ENCODE measurements at places on chromosomes 1 and 21.

GRCh38 chr1:94022471-94023189, 98.3 kb downstream of the ABCA4 start:
- DNase-seq = no peak

DNA sequence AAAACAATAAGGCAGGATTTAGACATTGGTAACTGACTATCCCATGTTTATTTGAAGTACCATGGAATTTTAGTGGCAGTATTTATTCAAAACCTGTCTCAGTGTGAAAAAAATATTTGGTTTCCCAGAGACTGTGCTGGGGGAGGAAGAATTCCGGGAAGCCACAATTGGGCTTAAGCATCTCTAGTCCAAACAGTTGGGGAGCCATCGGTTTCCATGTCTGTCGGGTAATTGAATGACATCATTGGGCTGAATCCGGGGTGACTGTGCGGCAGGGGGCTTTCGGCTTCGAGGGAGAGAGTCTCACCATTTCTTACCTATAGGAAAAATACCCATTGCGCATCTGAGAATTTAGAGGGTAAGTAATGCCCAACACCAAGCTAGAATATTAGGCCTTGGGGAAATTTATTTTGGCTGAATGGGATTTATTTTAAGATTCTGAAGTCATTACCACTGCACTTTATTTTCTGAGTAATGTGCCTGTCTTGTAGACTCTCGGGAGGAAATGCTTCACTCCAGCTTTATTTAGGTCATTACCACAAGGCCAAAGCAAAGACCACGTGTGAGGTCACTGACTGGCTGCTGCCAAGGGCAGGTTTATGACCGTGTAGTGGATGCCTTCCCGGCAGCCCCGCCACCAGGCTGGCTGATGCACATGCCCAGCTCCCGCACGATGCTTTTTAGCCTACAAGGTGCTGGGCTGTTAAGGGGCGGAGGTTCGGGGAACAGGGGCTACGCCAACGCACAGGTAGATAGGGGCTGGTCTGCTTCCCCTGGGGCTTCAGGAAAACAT, 23.1 kb upstream of the UMODL1 start:
- DNase-seq = no peak

DNA sequence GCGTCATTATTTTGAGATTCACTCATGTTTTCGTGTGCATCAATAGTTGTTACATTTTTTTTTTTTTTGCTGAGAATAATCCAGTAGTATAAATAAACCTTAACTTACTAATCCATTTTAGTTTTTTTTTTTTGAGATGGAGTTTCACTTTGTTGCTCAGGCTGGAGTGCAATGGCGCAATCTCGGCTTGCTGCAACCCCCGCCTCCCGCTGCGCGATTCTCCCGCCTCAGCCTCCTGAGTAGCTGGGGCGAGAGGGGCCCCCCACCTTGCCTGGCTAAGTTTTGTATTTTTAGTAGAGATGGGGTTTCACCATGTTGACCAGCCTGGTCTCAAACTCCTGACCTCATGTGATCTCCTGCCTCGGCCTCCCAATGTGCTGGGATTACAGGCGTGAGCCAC, 66.0 kb downstream of the CTH start:
- no peak for DNase-seq

- DNase-seq = no peak
Observed at GRCh38 chr1:108107658-108108057, 92.5 kb downstream of the SLC25A24 start.

GRCh38 chr1:197127246-197127912, 19.1 kb downstream of the ASPM start:
- DNase-seq = no peak

GRCh38 chr1:43659212-43660166, 9.5 kb downstream of the KDM4A start:
- no peak for DNase-seq

- no peak for DNase-seq
Observed at GRCh38 chr1:100930494-100930893, 34.6 kb downstream of the SLC30A7 start.

- DNase-seq = no peak
Observed at GRCh38 chr21:29121759-29122158, 8.7 kb upstream of the MAP3K7CL start.

DNA sequence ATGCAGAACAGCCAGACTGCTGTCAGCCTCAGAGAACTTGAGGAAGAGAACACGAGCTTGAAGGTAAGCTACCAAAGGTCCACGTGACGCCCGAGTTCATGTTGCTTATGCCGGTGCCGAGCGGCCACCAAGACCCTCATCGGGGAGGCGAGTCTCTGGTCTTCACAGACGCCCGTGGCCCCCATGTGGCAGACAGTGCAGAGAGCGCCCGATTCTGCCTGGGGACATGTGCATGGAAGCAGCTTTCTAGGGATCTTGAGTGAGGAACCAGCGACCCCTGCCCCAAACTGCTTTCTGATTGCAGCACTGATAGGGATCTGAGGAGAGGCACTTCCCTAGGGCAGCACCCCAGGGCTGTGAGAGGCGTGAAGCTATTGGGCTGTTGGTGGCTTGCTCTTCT, 56.3 kb upstream of the DIP2A start:
- DNase-seq = no peak

DNA sequence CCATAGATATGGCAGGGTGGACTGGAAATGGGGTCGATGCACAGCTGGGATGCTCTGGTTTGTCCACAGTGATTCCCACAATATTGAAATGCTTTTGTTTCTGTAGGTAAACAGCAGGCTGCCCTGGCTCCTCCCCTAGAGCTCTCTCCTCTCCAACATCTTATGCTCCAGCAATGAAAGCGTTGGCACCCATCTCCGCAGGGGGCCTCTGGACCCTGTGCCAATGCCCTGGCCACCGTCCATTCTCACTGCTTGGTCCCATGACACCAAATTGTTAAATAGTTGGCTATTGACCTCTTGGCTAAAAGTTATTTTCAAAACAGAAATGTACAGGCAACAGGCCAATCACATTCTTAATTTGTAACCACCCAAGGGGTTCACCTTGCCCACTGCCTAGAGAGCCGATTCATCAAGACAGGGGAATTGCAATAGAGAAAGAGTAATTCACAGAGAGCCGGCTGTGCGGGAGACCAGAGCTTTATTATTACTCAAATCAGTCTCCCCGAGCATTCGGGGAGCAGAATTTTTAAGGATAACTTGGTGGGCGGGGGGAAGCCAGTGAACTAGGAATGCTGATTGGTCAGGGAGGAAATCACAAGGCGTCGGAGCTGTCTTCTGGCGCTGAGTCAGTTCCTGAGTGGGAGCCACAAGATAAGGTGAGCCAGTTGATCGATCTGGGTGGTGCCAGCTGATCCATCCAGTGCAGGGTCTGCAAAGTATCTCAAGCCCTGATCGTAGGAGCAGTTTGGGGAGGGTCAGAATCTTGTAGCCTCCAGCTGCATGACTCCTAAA, 76.9 kb upstream of the B3GALT5 start:
- no peak for DNase-seq

- DNase-seq = no peak
Observed at GRCh38 chr1:244329591-244330317, 122.0 kb downstream of the ADSS2 start.

DNA sequence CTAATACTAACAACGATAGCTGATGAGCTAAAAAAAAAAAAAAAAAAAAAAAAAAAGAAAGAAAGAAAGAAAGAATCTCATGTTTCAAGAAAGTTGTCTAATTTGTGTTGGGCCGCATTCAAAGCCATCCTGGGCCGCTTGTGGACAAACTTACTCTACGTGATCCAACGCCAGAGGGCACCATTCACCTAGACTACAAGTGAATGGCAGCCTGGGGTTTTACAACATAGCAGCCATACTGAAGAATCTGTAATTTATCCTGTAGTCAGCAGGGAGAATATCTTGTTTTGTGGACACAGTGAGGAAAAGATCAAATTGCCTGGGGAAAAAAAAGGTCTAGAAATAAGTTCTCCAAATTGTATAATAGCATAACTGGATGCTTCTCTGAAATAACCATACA, 47.0 kb downstream of the CYP2J2 start:
- peak; percentile 15 for DNase-seq

DNA sequence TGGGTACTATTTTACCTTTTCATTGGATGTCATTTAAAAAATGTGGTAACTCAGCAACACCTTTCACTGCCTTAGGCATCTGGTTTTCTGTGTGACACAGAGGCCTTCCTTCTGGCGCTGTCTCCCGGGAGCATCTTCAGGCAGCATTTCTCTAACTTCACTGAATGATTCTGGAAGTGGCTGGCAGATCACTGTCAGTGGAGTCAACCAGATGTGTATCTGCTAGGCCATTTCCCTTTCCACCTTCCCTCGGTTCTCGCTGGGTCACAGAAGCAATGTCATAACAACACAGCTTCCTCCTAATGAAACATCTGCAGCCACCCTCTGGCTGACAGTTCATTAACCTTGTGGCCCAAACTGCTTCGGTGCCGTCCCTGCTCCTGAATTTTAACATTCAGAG, 137.8 kb downstream of the KIF26B start:
- no peak for DNase-seq

DNA sequence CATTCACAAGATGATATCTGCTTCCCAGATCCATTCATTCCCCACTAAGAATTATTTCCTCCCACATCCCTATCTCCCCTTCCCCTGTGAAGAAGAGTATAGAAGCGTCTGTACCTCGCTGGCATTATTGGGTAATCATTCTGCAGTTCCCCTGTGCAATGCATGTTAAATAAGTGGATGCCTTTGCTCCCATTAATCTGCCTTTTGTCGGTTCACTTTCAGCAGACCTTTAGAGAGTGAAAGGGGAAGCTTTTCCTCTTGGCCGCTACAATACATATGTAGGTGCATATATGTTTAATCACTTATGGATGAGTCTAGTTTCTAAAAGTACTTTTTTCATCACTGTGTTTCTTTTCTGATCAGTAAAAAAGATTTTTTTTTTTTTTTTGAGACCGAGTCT, 7.0 kb downstream of the CLCN6 start:
- no peak for DNase-seq

GRCh38 chr1:215094381-215094780, 11.8 kb downstream of the KCNK2 start:
- DNase-seq = no peak

GRCh38 chr1:219465212-219466093, 147.5 kb downstream of the ZC3H11B start:
- no peak for DNase-seq

- no peak for DNase-seq
Observed at GRCh38 chr1:216925962-216926625, 202.9 kb upstream of the ESRRG start.

DNA sequence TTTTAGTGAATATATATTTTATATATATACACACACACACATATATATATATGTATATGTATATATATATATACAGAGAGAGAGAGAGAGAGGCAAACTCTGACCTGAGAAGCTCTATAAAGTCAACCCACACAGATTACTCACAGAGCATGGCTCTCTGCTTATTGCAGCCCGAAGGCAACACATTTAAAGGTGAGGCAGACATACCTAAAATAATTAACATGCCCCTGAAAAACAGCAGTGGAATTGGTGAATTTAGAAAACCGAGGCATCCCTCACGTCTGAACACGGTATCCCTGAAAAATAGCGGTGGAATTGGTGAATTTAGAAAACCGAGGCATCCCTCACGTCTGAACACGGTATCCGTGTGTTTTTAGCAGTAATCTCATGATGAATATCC, 228.2 kb downstream of the KIF26B start:
- no peak for DNase-seq

GRCh38 chr1:147757015-147757990, 3.1 kb downstream of the GJA5 start:
- DNase-seq = no peak

DNA sequence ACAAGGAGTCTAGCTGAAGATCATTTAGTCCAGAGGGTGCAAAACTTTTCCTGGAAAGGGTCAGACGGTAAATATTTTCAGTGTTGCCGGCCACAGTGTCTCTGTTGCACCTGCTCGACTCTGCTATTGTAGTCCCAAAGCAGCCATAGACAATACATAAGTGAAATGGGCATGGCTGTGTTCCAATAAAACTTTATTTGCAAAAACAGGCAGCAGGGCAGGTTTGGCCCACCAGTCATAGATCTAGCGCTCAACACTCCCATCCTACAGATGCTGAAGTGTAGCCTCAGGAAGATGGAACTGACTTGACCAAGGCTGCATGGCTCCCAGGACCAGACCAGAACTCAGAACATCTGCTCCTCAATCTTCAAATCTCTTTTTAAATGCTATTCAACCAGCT, 46.2 kb upstream of the CLDN14 start:
- DNase-seq = no peak

- no peak for DNase-seq
Observed at GRCh38 chr1:220681220-220681880, 8.8 kb upstream of the C1orf115 start.

DNA sequence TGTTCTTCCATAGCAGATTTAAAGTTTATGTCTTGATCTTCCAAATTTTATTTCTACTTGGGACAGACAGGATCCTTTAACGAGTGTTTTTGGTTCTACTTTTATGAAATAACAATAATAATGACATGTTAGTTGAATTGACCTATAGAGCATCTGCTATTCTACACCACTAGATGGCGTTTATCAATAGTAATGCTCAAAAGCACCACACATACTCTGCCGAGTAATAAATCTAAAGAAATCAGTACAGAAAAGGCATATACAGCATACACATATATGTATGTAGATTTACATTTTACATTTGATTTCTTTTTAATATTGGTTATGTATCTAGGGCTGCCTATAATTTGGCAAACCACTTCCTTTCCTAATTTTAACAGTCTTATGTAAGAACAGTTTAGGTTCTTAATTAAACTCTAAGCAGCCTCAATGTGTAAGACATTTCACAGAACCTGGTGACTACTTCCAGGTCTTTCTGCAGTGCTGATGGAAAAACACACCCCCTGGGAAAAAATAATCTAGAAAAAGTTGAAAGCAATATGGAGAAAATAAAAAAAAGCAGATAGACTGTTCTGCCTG, 5.9 kb upstream of the SIPA1L2 start:
- DNase-seq = no peak

DNA sequence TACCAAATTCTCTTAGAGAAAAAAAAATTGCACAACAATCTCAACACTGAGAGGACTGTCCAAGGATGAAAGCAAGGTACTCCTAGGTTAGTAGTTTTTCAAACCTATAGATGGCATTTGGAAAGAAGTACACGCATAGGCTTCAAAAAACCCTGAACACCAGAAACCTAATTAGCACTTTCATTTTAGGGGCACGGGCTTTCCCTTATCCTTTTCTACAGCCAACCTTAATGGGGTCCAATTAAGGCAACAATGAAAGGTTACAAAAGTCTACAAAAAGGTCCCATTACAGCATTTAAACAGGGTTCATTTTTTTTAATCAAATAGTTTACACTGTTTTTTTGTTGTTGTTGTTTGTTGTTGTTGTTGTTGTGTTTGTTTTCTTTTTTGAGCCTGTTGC, 6.2 kb downstream of the KDM5B start:
- DNase-seq = no peak
